ENCODE measurements at places on chromosomes 3 and 15.
A peak's percentile ranks its signal among the peaks of the same experiment; 100 is the strongest.

GRCh38 chr15:40118473-40118872 lies 9.8 kb upstream of the BMF start:
- no peak for DNase-seq

- no peak for DNase-seq
Measured at GRCh38 chr15:100867433-100867832, 12.2 kb upstream of the ALDH1A3 start.

DNA sequence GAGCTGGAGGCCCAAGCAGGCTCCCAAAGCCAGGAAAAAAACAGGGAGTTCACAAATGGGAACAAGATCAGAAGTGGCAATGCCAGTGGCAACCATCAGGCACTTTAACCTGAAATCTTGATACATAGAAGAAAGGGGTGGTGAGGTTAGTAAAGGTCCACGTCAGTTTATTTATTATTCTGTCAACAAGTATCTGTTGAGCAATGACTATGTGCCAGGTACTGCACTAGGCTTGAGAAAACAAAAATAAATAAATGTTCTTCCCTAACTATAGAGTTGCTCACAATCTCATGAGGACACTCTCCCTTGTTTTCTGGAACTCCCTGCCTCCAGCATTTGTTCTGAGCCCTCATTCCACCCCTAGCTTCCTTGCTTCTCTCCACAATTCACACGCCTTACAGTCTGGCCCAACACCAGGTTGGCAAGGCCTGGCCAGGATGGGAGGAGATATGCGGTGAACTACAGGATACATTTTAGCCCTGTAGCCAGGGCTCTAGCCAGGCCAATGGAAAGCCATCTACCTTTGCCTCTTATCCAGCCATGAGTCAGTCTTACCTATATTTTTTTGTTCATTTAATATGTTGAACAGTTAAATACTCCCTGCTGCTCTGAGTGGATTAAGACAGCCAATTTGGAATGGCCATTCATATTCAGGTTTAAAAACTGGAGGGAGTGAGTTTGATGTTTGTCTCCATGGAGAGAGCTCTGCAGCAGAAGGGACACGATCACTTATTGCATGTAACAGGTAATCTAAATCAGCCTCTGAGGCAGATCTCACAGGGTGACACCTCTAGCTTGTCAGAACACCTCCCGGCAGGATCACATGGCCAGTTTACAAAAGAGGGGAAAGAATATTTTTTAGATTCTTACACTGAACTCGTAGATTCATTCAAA lies 161.9 kb upstream of the ATP11B start:
- DNase-seq: no peak

DNA sequence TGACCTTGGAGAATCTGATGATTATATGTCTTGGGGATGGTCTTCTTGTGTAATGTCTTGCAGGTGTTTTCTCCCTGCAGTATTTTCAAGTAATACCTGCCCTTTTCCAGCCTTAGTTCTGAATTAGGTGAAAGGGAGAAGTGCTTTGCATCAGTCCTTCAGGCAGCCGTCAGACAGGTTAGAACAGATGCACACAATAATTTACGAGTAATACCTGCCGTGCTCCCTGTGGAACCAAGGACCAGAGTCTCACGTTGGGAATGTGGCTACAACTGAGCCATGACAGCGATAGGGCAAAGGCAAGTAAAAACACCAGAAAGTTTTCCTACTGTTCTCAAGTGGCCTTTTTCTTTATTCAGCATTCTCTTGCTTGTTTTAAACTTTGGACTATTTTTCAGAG lies 69.1 kb downstream of the CHCHD6 start:
- DNase-seq: no peak

GRCh38 chr15:57041416-57041815 lies 123.0 kb downstream of the TCF12 start:
- no peak for DNase-seq

DNA sequence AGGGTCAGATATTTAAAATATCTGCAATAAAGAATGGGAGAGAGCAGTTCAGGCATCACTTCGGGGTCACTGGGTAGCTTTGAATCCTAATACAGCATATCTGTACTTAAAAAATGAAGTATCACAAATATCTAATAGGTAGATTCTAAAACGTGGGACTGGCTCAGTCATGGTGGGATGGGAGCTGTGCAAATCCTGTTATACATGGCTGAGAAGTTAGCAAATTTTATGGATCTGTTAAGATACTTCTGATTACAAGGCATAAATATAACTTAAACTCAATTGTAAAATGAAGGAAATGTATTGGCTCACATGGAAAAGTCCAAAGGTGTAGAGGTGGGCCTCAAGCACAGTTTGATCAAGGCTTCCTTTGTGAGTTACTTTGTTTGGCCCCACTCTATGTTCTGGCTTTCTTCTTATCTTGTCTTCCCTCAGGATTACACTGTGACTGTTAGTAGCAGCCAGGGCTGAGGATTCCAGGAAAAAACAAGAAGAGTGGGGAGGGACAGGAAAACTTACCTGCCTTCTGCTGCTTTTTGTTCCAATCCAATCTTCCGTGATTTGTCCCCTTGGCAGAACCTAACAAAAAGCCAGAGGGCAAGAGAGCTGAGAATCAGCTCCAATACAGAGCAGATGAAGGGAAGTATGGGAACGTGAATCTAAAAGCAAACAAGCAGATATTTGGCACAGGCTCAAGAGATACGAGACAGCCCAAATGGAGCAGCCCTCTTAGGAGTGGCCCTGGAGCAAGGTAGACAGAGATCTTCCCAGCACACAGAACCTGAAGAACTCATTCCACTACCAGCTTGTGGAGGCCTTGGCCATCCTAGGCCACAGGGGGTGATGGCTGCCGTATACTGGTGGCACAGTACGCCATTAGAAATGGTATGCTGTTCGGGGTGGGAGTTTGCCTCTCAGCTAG lies 10.9 kb downstream of the PAQR9 start:
- no peak for DNase-seq

GRCh38 chr3:194843556-194843955 lies 157.9 kb downstream of the FAM43A start:
- DNase-seq: no peak

- no peak for DNase-seq
Measured at GRCh38 chr15:73005032-73005431, 47.2 kb upstream of the NEO1 start.

GRCh38 chr15:83066034-83066733 lies 868 bp downstream of the BTBD1 start:
- DNase-seq: no peak

- no peak for DNase-seq
Measured at GRCh38 chr3:66405701-66406091, 95.1 kb downstream of the LRIG1 start.

DNA sequence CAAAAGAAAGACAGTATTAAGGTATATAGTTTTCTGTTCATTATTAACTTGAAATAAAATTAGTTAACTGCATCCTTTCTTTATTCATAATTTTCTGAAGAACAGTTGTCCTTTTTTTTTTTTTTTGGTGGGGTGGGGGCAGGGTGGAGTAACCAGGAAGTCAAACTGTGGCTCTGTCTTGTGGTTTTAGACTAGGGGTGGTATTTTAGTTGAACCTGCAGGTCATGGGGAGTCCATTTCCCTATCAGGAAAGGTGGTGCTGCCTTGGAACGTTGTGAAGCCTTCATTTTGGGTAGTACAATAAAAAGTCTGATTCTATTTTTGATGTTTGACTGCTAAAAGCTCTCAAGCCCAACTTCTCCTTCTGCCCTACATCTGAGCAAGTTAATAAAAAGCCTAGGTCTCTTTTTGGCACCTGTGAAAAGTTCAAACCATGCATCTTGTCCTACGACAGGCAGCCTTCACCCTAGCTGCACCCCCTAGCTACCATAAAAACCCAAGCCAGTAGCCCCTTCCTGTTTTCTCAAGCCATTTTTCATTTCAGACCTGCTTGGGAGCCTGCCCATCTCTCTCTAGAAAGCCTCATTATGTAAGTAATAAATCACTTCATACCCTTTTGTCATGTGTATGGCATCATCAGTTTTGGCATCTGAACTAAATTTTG lies 31.2 kb upstream of the RIOX2 start:
- no peak for DNase-seq

GRCh38 chr3:69122403-69122802 lies at the start of gene LMOD3:
Gene LMOD3 (minus strand): TSS chr3:69122595. CDS start chr3:69122386, 209 bp downstream.
- DNase-seq: no peak

- peak; percentile 69 for DNase-seq
Measured at GRCh38 chr3:120161902-120162301, 67.7 kb upstream of the GSK3B start.

DNA sequence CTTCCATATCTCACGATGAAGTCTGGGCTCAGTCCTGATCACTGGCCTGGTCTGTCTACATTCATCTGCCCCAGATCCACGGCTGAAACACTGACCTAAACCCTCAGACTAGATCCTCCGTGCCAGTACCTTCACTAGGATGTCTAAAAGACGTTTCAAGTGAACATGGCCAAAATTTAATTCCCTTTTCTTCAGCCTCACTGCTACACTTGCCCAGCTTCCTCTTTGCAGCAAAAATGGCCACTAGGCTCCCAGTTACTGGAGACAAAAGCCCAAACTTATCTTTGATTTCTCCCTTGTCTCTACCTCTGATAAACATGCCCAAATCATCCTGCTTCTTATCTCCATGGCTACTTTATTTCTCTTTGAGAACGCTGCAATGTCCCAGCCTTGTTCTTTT lies 1.7 kb downstream of the RASSF1 start:
- DNase-seq: peak; percentile 51

- DNase-seq: no peak
Measured at GRCh38 chr15:77846986-77847385, 214.3 kb upstream of the LINGO1 start.

DNA sequence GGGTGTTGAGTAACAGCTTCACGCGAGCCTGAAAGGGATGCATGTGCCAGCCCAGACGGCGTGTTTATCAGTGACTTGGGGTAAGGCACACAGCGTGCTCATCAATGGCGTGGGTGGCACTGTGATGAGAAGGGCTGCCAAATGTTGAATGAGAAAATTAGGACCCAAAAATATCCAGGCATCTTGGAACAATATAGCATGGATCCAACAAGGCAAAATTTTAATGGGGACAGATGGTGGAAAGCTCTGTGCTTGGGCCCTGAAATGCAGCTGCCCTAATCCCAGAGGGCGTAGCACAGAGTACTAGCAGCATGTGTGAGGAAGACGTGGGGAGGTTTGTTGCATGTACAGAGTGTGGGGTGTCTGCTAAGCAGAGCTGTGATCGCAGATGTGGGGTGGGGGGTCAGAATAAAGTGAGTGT lies 48.9 kb downstream of the SSUH2 start:
- no peak for DNase-seq

Data from AML-193 (cell line).